HFF-Myc (cell line): ENCODE measurements at places on chromosomes 1 and 21.

DNA sequence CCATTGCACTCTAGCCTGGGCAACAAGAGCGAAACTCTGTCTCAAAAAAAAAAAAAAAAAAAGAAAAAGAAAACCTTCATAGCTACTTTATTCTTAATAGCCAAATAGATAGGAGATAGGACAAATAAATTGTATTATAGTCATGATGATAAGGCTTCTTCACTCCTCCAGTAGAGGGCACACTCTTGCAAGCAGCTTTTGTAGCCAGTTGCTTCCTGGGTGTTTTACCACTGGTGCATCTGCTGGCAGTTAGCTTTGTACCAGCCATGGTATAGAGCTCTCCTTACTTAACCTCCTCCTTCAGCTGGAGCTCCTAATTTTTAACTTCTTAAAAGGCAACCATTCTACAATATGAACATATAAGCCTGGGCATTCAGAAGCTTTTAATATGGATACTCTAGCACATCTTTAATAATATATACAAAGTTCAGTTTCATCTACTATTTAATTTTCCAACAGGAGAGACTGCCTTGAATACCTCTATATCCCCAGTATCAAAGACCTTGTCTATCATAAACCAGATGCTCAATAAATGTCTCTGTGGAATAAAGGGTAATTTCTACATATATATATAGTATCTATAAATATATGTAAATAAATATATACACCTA lies 35.8 kb downstream of the EVI5 start:
- DNase-seq: peak; percentile 70

GRCh38 chr1:57951390-57951789 lies 527.5 kb upstream of the DAB1 start:
- DNase-seq: no peak

GRCh38 chr1:242602001-242602400 lies 77.5 kb upstream of the PLD5 start:
- DNase-seq: no peak

DNA sequence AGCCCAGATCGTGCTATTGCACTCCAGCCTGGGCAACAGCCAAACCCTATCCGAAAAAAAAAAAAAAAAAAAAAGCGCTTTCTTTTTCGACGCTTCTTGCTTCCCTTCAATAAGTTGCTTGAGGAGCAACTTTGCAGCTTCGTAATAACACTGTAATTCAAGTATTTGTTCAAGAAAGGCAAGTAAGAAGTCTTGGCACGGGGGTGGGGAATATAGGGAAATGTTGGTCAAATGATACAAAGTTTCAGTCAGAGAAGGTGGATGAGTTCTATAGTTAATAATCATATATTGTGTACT lies 871 bp upstream of the PSMA5 start:
- DNase-seq: no peak

DNA sequence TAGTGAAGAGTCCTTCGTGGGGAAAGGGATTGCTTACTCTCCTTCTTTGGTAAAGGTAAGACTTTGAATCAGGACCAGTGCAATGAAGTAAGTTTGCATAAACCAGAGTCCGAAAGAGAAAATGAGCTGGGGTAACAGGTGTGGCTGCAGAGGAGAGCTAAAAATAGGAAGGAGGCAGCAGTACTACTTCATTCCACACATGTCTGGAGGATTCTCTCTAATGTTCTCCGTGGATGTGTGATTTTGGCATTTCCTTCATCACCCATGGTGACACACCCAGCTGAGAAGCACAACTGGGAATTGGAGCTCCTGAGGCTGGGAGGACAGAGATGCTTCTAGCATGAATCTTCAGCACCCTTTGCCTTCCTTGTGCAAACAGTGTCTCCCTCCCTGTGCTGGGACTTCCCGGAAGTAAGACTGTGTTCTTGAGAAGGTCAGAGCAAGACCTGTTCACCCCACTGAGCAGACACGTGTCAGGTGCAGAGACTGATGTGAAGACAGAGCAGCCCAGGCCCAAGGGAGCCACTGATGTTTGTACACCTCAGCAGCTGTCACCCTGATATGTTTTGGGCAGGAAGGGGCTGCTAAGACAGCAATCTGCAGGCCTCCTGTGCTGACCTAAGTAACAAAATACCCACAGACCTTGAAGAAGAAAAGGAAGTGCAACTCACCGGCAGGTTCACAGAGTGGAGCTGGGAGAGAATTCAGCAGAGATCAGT lies 13.3 kb downstream of the FCRL1 start:
- DNase-seq: no peak

DNA sequence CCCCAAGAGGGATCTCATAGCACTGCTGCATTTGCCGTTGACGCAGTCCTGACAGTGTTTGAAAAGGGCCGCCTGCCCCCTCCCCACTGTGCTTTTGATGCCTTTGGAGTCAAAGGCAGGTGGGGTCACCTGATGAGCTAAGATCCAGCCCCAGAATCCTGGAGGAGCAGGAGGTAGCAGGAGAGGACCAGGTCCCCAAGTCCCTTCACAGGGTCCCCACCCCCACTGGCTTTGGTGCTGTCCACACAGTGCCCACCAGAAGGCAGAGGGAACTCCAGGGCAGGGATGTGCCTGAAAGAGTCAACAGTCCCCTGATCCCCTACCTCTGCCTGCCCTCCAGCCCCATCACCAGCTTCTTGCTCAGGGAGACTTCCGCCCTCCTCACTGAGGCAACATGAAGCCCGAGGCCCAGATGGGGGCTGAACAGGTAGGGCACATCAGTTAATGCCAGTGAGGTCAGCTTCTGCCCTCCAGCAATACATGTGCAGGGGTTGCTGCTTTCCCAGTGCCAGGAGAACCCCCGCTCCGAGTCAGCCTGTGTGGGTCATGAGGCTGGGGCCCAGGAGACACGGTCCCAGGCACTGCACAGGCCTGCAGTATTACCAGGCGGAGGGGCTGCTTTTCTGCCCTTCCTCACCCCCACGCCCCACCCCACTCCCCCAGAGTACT lies 8.8 kb upstream of the KCNC4 start:
- no peak for DNase-seq

DNA sequence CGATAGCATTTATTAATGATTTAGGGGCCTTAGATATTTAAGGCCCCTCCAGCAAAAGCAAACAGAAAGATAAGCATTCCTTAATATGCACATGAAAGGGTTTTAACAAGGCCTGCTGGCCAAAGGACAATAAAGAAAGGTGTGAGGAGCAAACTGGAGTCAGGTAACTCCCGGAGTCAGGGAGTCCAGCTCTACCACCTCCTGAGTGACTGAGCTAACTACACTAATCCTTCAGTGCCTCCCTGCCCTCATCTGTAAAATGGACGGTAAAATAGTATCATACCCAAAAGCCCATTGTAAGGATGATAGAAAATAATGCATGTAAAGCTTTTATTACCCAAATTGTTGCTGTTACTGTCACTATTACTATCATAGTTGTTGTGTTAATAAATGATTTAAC lies 161.7 kb downstream of the SIPA1L2 start:
- no peak for DNase-seq

- DNase-seq: no peak
Observed at GRCh38 chr1:171868217-171868803, 27.0 kb downstream of the DNM3 start.

GRCh38 chr21:43355925-43356289 lies 71.0 kb downstream of the SIK1 start:
- DNase-seq: no peak

DNA sequence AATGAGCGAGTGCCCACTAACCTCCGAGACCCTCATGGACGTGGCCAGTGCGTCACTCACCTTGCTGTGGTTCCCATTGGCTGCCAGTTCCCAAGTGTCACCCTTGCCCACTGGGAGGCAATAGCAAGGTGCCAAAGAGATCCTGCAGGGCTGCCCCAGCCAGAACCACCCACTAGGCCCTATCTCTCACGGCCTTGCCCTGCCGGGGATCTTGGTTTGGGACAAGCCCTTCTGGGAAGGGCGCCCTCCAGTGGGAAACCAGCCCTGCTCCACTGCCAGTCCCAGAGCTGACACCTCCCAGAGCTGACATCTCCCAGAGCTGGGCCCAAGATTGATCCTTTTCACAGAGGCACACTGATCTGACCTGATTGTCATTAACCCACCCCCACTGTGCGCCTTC lies 2.1 kb upstream of the SELENON start:
- DNase-seq: no peak

GRCh38 chr1:147879911-147880310 lies 22.7 kb upstream of the GJA8 start:
- no peak for DNase-seq

GRCh38 chr1:183472488-183473216 lies at the start of gene SMG7:
TSS of gene SMG7 (plus strand) at chr1:183472499. CDS start at chr1:183472621, 122 bp downstream.
- no peak for DNase-seq

GRCh38 chr21:33747420-33747819 lies 105.1 kb downstream of the ITSN1 start:
- no peak for DNase-seq

- no peak for DNase-seq
Observed at GRCh38 chr21:34313116-34313515, 50.7 kb upstream of the KCNE2 start.

GRCh38 chr1:59141267-59141863 lies 155.5 kb upstream of the FGGY start:
- DNase-seq: no peak

- DNase-seq: no peak
Observed at GRCh38 chr1:24555591-24556413, at the start of gene NCMAP. TSS of gene NCMAP (plus strand) at chr1:24556087. CDS start at chr1:24595431, 39,344 bp downstream.

DNA sequence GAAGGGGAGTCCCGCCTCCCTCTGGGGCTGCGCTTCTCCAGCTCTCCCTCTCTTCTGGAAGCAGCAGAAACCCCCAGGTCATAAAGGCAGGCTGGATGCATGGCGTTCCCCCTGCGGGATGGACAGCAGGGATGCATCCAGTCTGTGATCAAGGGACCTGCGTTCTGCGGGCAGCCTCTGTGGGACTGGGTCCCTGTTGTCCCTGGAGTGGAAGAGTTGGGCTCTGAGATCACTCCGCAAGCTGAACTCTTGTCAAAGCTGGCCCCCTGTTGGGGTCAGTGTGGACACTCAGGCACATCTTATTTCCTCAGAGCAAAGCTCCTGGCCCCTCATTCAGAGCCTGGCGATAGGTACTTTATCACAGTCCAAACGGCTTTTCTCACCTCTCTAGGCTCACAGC lies 341.2 kb downstream of the PTPRU start:
- no peak for DNase-seq

GRCh38 chr1:23904748-23905357 lies 8.3 kb downstream of the CNR2 start:
- no peak for DNase-seq

DNA sequence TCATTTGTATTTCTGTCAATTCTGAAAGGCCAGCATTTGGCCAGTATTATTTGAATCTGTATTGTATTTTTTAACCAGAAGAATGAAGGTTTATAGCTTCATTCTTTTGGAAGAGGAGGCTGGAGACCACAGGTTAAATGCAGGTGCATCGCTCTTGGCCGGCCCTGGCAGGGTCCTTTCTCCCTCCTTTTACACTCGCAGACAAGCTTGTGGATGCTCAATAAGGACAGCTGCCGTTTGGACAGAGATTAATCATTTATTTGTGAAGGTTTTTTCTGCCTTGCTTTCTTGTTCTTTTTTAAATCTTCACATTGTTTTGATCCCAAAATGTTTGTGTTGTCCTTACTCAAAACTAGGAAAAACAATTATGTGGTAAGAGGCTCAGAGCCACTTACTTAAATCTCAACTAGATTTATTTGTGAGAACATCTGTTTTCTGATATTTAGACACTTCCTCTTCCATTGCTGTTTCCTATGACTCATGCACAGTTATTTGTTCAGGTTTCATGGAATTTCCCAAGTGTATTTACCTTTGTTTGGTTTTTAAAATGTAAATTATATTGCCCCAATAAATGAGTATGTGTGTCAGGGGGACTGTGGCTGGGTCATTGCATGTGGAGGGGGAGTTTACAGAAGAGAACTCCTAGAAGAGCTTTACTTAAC lies 46.7 kb upstream of the LAMC2 start:
- DNase-seq: peak; percentile 47

GRCh38 chr1:243413431-243414151 lies 157.8 kb downstream of the SDCCAG8 start:
- DNase-seq: no peak

- DNase-seq: no peak
Observed at GRCh38 chr1:167086033-167086432, 4.1 kb downstream of the GPA33 start.

DNA sequence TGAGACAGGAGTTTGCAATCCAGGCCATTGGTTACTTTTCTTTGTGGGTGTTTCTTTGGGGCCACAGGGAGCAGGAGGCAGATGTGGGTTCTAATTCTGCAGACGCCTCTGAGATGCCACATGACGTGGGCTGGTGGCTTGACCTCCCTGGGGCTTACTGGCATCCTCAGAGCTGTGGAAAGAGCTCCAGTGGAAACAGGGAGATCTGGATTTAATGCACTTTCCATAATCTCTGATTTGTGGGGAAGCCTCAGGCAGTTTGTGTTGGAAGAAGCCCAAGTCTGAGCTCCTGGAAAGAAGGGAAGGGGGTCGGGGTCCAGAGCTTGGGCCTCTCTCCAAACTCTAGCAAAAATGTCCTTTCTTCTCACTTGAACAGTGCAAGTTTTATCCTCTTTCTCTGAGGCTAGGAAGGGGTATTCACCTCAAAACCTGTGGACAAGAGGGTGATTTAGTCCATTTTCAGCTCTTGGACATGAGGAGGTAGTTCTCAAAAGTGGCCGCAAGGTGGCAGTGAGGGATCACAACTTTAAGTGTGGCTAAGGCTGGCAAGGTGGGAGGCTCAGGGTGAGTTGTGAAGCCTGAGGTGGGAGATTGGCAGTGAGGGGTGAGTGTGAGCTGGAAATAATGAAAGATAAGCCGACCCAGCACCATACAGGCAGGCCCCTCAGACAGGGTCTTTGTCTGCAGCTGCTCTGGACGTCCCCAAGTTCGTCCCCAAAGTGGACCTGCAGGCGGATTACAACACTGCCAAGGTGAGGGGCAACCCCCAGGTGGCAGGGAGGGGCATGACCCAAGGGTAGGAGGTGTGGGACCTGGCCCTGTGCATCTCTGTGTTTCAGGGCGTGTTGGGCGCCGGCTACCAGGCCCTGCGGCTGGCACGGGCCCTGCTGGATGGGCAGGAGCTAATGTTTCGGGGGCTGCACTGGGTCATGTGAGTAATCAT lies 9.2 kb downstream of the IKBKE start:
- no peak for DNase-seq

DNA sequence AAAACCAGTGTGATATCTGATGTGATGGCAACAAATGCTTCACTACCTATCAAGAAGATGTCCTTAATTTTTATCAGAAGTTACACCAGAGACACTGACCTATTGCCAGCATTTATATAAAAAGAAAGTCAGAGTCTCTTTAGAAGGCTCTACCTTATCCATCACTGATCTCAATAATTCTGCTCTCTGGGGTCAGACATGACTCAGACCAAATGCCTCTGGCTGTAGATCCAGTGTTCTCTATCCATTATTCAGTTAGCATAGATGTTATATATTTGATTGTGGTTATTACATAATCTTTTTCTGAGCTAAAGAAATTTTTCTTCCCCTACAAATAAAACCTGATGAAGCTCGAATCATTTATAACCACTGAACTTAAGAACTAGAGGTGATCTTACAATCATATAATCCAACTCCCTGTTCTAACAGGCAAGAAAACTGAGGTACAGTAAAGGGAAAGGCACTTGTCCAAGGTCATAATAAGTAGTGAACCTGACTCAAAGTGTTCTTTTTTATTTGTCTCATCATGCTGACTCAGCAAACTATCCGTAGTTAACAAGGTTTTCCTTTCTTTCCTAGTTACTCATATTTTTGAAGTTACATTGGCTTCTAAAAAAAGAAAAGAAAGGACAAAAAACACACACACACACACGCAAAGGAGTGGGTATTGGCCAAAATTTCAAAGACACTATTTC lies 43.6 kb upstream of the ESRRG start:
- no peak for DNase-seq

- no peak for DNase-seq
Observed at GRCh38 chr1:231420959-231421545, 1.0 kb downstream of the EGLN1 start.

GRCh38 chr1:204883405-204883804 lies 12.7 kb downstream of the NFASC start:
- DNase-seq: no peak

- DNase-seq: no peak
Observed at GRCh38 chr1:170670802-170671628, 7.1 kb downstream of the PRRX1 start.
